ENCODE measurements at places on chromosomes 1 and 21.
A peak's percentile ranks its signal among the peaks of the same experiment; 100 is the strongest.

DNA sequence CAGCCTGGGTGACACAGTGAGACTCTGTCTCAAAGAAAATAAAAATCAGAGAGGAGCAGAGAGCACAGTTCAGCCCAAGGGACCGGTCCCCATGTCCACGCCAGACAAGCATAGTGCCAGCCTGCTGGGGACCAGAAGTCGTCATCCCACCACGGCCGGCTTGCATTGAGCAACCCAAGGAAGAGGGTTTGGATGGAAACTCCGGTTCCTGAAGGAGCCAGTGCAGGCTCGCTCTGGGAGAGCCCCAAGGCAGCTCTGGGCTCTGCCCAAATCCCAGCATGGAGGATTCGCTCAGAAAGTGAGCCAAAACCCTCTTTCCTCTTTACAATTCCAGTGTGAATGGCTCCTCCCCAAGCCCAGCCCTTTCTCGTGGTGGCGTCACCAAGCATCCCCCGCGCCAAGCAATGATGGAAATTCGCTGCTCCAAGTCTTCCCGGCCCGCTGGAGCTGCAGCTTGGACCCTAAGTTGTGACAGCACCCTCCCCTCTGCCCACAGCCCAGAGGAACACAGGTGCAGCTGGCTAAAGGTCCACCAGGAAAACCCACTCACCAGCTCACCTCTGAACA, 64.1 kb upstream of the SLC25A33 start:
- H3K4me1 ChIP-seq, result no peaks in the 10 kb centered on the region
- H3K27me3 ChIP-seq, result no peaks in the 10 kb centered on the region
- H3K27ac ChIP-seq, result no peak overlapping the region
- no peak for ATAC-seq
- no peaks in the 10 kb centered on the region for H3K36me3 ChIP-seq
- H3K4me3 ChIP-seq, result no peak overlapping the region

GRCh38 chr1:225509376-225509707, 81.5 kb upstream of the LBR start:
- H3K27ac ChIP-seq, result peak overlapping the region; percentile 82
- no peaks in the 10 kb centered on the region for H3K27me3 ChIP-seq
- no peaks in the 10 kb centered on the region for H3K36me3 ChIP-seq
- H3K4me3 ChIP-seq, result no peak overlapping the region

- H3K27me3 ChIP-seq, result no peaks in the 10 kb centered on the region
- no peak overlapping the region for H3K27ac ChIP-seq
- H3K4me3 ChIP-seq, result no peak overlapping the region
- ATAC-seq, result no peak
- H3K4me1 ChIP-seq, result no peaks in the 10 kb centered on the region
- H3K36me3 ChIP-seq, result no peaks in the 10 kb centered on the region
Measured at GRCh38 chr1:100793659-100794058, 74.1 kb downstream of the VCAM1 start.

DNA sequence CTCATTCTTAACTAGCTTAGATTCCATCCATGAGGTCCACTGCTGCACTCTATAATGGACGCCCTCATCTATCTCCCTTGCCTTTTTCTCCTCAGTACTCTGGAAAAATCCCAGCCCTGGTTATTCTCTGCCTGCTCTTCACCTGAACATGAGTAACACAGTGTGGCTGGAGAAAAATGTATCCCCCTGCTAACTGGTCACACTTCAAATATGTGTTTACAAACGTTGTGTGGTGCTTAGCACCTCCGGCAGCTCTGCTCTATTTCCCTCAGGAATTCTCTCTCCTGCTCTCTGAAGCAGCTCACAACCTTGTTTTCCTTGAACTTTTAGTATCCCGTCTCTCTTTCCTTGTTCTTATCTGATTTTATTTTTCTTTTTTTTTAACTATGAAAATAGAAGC, 4.1 kb downstream of the SCCPDH start:
- no peak overlapping the region for H3K4me3 ChIP-seq
- no peaks in the 10 kb centered on the region for H3K27me3 ChIP-seq
- H3K4me1 ChIP-seq, result peaks cover 3% of the 10 kb centered on the region
- peaks cover 65% of the 10 kb centered on the region for H3K36me3 ChIP-seq

DNA sequence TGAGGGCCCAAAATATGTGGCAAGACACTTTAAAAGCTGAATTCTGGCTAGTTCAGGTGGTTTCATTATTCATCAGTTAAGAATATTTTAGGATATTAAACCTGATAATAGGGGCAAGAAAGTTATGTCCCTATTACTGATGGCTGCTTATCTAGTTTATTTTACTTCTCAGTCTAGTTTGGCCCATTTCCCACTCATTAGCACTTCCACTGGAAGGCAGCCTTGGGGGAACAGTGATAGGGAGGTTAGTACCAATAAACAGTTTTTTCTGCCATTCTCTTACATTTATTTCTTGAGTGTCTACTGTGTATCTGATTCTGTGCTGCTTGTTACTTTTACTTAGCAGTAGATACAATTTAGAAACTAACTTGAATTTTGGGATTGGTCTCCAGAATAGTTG, 9.0 kb downstream of the PPP1R12B start:
- H3K4me1 ChIP-seq, result no peaks in the 10 kb centered on the region
- no peak overlapping the region for H3K27ac ChIP-seq
- no peak for ATAC-seq
- no peaks in the 10 kb centered on the region for H3K27me3 ChIP-seq
- H3K36me3 ChIP-seq, result no peaks in the 10 kb centered on the region

DNA sequence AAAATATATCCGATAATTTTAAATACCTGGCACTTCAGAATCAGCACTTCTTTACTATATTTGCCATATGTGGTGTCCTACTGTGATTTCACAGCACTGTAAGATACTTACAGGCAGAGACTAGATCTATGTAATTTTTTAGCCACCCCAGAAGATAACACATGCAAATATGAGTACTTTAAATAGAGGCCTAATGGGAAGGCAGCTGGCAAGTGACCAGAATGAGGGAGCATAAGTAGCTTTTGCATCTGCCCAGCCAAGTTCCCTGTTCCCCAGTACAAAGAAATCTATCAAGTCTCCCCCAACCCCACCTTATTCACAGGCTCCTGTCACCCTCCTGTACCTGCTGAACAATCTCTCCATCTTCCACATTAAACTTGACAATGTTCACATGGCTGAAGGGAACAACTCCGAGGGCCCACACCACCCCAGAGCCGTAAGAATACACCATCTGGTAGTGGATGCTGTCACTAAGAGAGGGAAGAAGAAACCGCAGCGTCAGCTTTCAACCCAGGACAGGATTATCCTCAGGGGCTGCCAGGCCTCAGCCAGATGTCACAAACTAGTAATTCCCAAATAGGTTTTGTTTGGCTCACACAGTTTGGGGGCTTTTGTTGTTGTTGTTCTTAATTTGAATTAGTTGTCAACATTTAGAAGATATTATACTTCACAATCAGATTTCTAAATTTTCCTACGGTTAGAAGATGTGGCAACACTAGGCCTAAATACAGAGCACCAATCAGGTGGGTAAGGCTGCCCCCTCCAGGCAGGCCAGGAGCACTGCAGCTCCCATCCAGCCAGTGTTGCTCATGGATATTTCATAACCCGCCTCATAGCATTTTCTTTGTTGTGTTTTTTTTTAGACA, 10.4 kb downstream of the EMC1 start:
- H3K27ac ChIP-seq, result peak overlapping the region; percentile 43
- ATAC-seq, result peak; percentile 96

- H3K27me3 ChIP-seq, result peaks cover 49% of the 10 kb centered on the region
- H3K4me1 ChIP-seq, result no peaks in the 10 kb centered on the region
- H3K27ac ChIP-seq, result no peak overlapping the region
- H3K4me3 ChIP-seq, result no peak overlapping the region
- no peaks in the 10 kb centered on the region for H3K36me3 ChIP-seq
- no peak for ATAC-seq
Measured at GRCh38 chr1:36622741-36623648, 140.3 kb upstream of the CSF3R start.

GRCh38 chr1:160069460-160070231, at the start of gene KCNJ10:
KCNJ10 (minus strand) TSS chr1:160070160; CDS start chr1:160042532, 27,628 bp downstream.
- H3K27me3 ChIP-seq, result peaks cover 33% of the 10 kb centered on the region
- no peaks in the 10 kb centered on the region for H3K36me3 ChIP-seq
- peak within 1 kb of the TSS; percentile 58 for H3K4me3 ChIP-seq
- no peaks in the 10 kb centered on the region for H3K4me1 ChIP-seq

DNA sequence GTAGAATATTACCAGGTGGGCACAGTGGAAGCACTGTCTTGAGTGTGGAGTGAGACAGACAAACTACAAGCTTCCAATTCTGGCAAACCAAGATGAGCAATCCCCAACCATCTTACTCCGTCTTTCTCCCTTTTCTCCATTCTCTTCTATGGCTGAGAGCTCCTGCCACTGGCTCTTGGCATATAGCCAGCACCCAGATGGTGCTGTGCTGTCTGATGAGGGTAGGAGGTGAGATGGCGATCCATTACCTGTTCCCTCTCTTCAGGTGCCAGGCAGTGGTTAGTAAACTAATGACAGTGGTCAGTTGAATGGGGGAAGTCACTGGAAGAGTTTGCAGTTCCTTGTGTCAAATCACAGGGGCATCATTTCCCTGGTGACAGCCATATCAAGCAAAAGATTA, 108.4 kb downstream of the FNBP1L start:
- peaks cover 18% of the 10 kb centered on the region for H3K36me3 ChIP-seq
- H3K27me3 ChIP-seq, result no peaks in the 10 kb centered on the region
- ATAC-seq, result no peak

- no peak overlapping the region for H3K4me3 ChIP-seq
- H3K4me1 ChIP-seq, result no peaks in the 10 kb centered on the region
- H3K36me3 ChIP-seq, result no peaks in the 10 kb centered on the region
- H3K27me3 ChIP-seq, result no peaks in the 10 kb centered on the region
- H3K27ac ChIP-seq, result no peak overlapping the region
Measured at GRCh38 chr1:115204513-115204912, 115.2 kb upstream of the TSPAN2 start.

- H3K4me1 ChIP-seq, result peaks cover 6% of the 10 kb centered on the region
- H3K4me3 ChIP-seq, result no peak overlapping the region
- H3K36me3 ChIP-seq, result peaks cover 42% of the 10 kb centered on the region
Measured at GRCh38 chr1:109275706-109276345, 7.1 kb downstream of the PSRC1 start.

- H3K27ac ChIP-seq, result peak overlapping the region; percentile 97
- H3K36me3 ChIP-seq, result peaks cover 6% of the 10 kb centered on the region
- peaks cover 26% of the 10 kb centered on the region for H3K4me1 ChIP-seq
- H3K4me3 ChIP-seq, result peak overlapping the region; percentile 67
- ATAC-seq, result no peak
Measured at GRCh38 chr1:248906753-248907661, 972 bp downstream of the PGBD2 start.

DNA sequence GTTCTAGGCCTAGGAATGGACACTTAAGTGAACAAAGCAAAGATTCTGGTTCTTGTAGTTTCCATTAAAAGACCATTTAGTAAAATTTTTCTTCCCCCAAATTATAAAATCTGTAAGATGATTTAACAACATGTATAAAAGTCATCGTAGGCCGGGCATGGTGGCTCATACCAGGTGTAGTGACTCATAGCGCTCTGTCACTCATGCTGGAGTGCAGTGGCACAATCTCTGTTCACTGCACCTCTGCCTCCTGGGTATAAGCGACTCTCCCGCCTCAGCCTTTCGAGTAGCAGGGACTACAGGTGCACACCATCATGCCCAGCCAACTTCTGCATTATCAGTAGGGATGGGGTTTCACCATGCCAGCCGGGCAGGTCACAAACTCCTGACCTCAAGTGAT, 9.1 kb downstream of the ASPM start:
- H3K4me3 ChIP-seq, result no peak overlapping the region
- ATAC-seq, result no peak
- no peak overlapping the region for H3K27ac ChIP-seq
- H3K36me3 ChIP-seq, result no peaks in the 10 kb centered on the region
- no peaks in the 10 kb centered on the region for H3K4me1 ChIP-seq
- H3K27me3 ChIP-seq, result no peaks in the 10 kb centered on the region

- H3K4me1 ChIP-seq, result peaks cover 46% of the 10 kb centered on the region
- no peak overlapping the region for H3K27ac ChIP-seq
- ATAC-seq, result no peak
- no peak overlapping the region for H3K4me3 ChIP-seq
- H3K27me3 ChIP-seq, result no peaks in the 10 kb centered on the region
- H3K36me3 ChIP-seq, result no peaks in the 10 kb centered on the region
Measured at GRCh38 chr21:14998784-14999183, 66.0 kb downstream of the NRIP1 start.

DNA sequence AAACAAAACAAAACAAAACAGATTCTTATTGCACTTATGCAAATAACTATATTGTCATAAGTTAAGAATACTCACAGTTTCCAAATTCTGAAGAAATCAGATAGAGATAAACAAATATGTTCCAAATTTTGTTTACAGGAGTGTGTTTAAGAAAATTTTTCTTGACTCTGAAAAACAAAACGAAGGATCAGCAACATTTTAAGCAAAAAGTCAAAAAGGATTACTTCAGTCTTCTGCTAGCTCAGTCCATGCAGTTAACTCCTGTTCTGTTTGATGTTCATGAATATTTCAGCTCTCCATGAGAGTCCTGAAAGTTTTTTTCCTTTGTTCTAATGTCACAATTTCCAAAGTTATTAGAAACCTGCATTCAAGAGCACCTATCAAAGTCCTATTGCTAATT, 33.2 kb upstream of the KLF18 start:
- H3K36me3 ChIP-seq, result no peaks in the 10 kb centered on the region
- no peaks in the 10 kb centered on the region for H3K4me1 ChIP-seq
- no peak overlapping the region for H3K4me3 ChIP-seq
- H3K27me3 ChIP-seq, result peaks cover 7% of the 10 kb centered on the region
- H3K27ac ChIP-seq, result no peak overlapping the region
- ATAC-seq, result no peak

GRCh38 chr21:29121759-29122158, 8.7 kb upstream of the MAP3K7CL start:
- H3K4me1 ChIP-seq, result no peaks in the 10 kb centered on the region
- no peaks in the 10 kb centered on the region for H3K36me3 ChIP-seq
- H3K27ac ChIP-seq, result no peak overlapping the region
- ATAC-seq, result no peak
- H3K27me3 ChIP-seq, result no peaks in the 10 kb centered on the region

DNA sequence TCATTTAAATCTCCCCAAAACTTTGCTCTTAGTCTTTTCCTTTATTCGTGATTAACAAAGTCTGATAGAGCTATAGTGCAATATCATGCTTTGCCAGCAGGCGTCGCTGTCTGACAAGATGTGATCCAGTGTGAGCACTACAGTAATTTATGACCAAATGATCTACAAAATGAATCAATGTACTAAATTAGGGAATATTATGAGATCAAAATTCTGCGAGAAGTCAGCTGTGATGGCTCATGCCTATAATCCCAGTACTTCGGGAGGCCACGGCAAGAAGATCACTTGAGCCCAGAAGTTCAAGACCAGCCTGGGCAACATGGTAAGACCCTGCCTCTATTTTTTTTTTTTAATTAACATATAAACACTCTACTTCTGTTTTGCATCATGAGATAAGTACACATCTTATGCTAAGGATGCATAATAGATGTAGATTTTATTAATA, 3.6 kb upstream of the SPSB1 start:
- peaks cover 7% of the 10 kb centered on the region for H3K4me1 ChIP-seq
- H3K27me3 ChIP-seq, result no peaks in the 10 kb centered on the region
- no peak overlapping the region for H3K4me3 ChIP-seq
- ATAC-seq, result no peak

- peak; percentile 52 for ATAC-seq
- H3K27ac ChIP-seq, result no peak overlapping the region
- H3K4me1 ChIP-seq, result no peaks in the 10 kb centered on the region
Measured at GRCh38 chr1:230708631-230709580, 5.0 kb downstream of the AGT start.

- H3K27ac ChIP-seq, result no peak overlapping the region
- H3K4me3 ChIP-seq, result no peak overlapping the region
- no peaks in the 10 kb centered on the region for H3K36me3 ChIP-seq
- H3K4me1 ChIP-seq, result no peaks in the 10 kb centered on the region
- H3K27me3 ChIP-seq, result no peaks in the 10 kb centered on the region
Measured at GRCh38 chr21:27320868-27321267, 354.0 kb upstream of the ADAMTS5 start.

GRCh38 chr1:31155216-31155806, 84.4 kb downstream of the NKAIN1 start:
- ATAC-seq, result peak; percentile 87
- H3K27me3 ChIP-seq, result no peaks in the 10 kb centered on the region
- peak overlapping the region; percentile 68 for H3K4me3 ChIP-seq
- peaks cover 18% of the 10 kb centered on the region for H3K4me1 ChIP-seq
- peak overlapping the region; percentile 85 for H3K27ac ChIP-seq
- no peaks in the 10 kb centered on the region for H3K36me3 ChIP-seq
